ENCODE measurements at places on chromosomes 6 and 20. TPM values are rescaled to one million over a fixed set of nuclear protein-coding genes. Genes with fewer than 3 reads are reported as not detected.

The AHI1 gene
- 12.1 TPM for total RNA-seq

The SLC35B3 gene
- 8.9 TPM for total RNA-seq

The MUC22 gene
- total RNA-seq: not detected

The MRPL14 gene
- 49.8 TPM for total RNA-seq

The TMEM217 gene
- total RNA-seq: 2.6 TPM

The LRRC1 gene
- 46.3 TPM for total RNA-seq

GRCh38 chr6:7006515-7007191 lies 101.1 kb upstream of the RREB1 start:
- no peaks in the 10 kb centered on the region for H3K36me3 ChIP-seq
- DNase-seq: no peak
- no peaks in the 10 kb centered on the region for H3K27me3 ChIP-seq
- no peaks in the 10 kb centered on the region for H3K4me1 ChIP-seq

GRCh38 chr6:128347123-128347522 lies 173.3 kb downstream of the PTPRK start:
- no peak overlapping the region for H3K4me3 ChIP-seq
- H3K36me3 ChIP-seq: no peaks in the 10 kb centered on the region
- DNase-seq: no peak
- H3K4me1 ChIP-seq: no peaks in the 10 kb centered on the region
- no peak overlapping the region for H3K27ac ChIP-seq

- H3K4me3 ChIP-seq: no peak overlapping the region
- no peaks in the 10 kb centered on the region for H3K36me3 ChIP-seq
- H3K4me1 ChIP-seq: no peaks in the 10 kb centered on the region
- H3K27ac ChIP-seq: no peak overlapping the region
These were observed 282.6 kb upstream of the EYS start for GRCh38 chr6:65989676-65990075.

DNA sequence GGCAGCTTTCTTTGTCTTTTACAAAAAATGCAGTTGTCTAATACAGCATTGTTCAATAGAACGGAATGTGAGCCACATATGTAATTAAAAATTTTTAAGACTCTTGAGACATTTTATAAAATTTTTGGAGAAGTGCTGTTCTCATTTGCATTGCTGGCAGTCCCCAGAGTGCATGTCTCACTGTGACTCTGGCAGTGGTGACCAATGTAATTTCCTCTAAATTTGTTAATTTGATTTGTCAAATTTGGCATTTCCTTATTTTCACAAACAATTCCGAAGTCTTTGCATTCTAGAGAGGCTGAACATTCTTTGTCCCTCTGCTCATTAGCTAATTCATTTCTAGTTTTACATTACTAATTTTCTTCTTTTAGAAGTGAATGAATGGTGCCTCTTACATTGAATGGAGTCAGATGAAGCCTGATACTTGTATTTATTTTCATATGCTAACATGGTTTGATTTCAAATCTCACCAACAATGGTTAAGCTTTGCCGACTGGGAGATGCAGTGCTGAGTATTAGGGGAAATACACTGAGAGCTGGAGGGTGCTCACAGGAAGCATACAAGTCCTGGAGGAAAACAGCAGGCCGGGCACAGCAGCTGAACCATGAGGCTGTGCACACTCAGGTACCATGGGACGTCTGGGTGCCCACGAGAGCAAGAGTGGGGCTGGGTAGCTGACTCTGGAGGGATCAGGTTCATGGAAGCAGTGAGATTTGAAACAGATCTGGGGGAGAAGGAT lies 68.5 kb upstream of the ARMC2 start:
- no peak overlapping the region for H3K27ac ChIP-seq
- peaks cover 15% of the 10 kb centered on the region for H3K4me1 ChIP-seq
- no peaks in the 10 kb centered on the region for H3K36me3 ChIP-seq
- no peaks in the 10 kb centered on the region for H3K27me3 ChIP-seq

DNA sequence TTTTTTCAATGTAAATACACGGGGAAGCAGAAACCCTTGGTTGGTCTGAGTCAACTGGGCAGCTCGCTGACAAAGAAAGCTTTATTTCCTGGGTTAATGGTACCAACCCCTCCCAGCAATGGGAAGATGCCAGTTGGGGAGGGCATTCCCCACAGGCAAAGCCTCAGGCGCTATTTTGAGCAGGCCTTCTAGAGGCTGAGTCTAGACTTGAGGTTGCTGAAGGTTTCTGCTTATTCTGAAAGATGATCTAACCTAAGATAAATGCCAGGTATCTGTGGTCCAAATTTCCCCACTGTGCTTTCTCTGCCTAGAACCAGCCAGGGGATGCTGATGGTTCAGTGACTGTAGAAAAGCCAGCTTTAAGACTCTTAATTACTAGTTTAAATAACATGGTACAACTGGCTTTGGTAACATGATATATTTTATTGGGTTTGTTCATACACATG lies 172.5 kb upstream of the JARID2 start:
- no peak overlapping the region for H3K4me3 ChIP-seq
- no peaks in the 10 kb centered on the region for H3K4me1 ChIP-seq
- no peaks in the 10 kb centered on the region for H3K27me3 ChIP-seq
- DNase-seq: no peak

- no peaks in the 10 kb centered on the region for H3K27me3 ChIP-seq
- no peaks in the 10 kb centered on the region for H3K4me1 ChIP-seq
- no peak overlapping the region for H3K4me3 ChIP-seq
- H3K36me3 ChIP-seq: no peaks in the 10 kb centered on the region
- H3K27ac ChIP-seq: no peak overlapping the region
- DNase-seq: no peak
These were observed 125.1 kb upstream of the SOX4 start for GRCh38 chr6:21468461-21468860.

GRCh38 chr6:39731565-39731964 lies 6.4 kb upstream of the KIF6 start:
- H3K36me3 ChIP-seq: no peaks in the 10 kb centered on the region
- no peak overlapping the region for H3K27ac ChIP-seq
- H3K4me1 ChIP-seq: no peaks in the 10 kb centered on the region
- no peak for DNase-seq
- H3K4me3 ChIP-seq: no peak overlapping the region
- H3K27me3 ChIP-seq: no peaks in the 10 kb centered on the region

Data from suprapubic skin (tissue), 4 donors.